ENCODE measurements at places on chromosomes 13 and 19. TPM values are rescaled to one million over a fixed set of nuclear protein-coding genes. Genes with fewer than 3 reads are reported as not detected.
A peak's percentile ranks its signal among the peaks of the same experiment; 100 is the strongest.

DNA sequence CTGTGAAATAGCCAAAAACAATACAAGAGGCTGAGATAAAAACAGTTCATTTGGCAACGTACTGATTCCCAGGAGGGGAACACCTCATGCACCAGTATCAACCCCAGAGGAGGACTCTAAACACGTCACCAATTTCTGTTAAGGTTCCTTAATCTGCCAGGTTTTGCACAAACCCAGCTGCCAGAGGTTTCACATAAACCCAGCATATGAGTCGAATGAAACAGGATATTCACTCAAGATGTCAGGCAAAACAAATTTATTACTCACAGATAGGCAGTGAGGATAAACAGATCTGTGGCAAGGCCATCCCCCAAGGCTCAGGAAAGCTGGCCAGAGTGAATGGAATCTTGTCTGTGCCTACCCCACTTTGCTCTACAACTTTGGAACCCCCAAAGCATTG is 210.9 kb downstream of the GPC5 start:
- peak; percentile 45 for DNase-seq

Gene ZNF471
- 17.5 TPM for polyA plus RNA-seq

DNA sequence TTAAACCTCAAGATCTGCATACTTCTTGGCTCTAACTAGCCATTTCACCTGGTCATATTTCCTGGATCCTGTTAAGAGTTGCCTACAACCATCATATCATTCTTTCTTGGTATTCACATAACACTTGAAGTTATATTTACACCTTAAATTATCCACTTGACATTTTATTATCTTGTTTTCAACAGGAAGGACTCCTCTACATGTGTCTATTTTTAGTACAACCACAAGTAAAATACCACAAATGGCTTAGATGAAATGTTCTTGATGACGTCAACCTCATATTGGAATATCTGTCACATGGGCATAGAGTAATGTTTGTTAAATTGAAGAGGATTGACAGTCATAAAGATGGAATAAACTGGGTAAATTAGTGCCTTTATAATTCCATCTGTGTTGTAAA is 9.4 kb downstream of the PCDH20 start:
- DNase-seq: no peak

GRCh38 chr13:113498905-113499304 is 8.4 kb upstream of the DCUN1D2 start:
- DNase-seq: no peak

- no peak for DNase-seq
Observed at GRCh38 chr13:110625771-110626321, 10.5 kb downstream of the NAXD start.

DNA sequence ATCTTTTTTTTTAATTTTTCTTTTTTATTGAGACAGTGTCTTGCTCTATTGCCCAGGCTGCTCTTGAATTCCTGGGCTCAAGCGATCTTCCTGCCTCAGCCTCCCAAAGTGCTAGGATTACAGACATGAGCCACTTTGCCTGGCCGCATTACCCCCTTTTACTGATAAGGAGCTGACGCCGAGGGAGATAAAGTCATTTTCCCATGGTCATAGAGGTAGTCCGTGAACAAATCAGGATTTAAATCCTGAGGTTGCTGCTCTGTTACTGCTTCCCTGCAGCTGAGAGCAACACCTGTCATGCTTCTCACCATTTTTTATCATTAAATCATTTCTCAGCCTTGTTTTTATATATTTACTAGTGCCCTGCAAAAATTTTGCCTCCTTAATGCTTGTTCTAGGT is 7.4 kb downstream of the CYSLTR2 start:
- no peak for DNase-seq

Gene PRR19
- polyA plus RNA-seq: 1.6 TPM

DNA sequence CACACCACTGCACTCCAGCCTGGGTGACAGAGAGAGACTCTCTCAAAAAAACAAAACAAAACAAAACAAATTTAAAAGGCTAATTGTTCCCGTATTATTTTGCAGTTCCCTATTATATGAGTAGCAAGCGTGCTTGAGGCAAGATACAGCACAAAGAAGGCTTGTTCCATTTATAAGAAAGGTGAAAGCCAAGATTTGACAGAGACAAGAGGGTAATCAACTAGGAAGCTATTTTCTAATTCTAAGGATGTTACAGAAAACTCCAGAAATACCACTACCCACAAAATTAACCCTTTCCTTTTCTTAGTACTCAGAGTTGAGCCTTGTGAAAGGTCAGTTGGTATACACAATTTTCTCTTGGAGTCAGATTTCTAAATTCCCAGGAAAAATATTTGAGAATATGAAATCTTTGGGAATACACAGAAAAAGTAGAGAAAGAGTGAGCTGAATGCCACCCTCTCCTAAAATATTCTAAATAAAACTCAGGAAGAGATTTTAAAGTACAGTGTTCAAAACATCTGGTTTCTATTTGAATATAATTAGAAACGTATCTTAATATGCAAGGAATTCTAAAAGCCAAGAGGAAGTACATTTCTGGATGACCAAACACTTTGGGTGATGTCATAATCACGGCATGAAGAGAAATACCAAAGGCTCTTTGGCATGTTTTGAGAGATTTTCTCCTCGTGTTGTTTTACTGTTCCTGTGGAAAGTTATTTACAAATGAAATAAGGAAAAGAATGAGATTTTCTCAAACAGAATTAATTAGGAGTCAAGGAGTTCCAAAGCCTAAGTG is 63.0 kb upstream of the FLT1 start:
- DNase-seq: no peak

DNA sequence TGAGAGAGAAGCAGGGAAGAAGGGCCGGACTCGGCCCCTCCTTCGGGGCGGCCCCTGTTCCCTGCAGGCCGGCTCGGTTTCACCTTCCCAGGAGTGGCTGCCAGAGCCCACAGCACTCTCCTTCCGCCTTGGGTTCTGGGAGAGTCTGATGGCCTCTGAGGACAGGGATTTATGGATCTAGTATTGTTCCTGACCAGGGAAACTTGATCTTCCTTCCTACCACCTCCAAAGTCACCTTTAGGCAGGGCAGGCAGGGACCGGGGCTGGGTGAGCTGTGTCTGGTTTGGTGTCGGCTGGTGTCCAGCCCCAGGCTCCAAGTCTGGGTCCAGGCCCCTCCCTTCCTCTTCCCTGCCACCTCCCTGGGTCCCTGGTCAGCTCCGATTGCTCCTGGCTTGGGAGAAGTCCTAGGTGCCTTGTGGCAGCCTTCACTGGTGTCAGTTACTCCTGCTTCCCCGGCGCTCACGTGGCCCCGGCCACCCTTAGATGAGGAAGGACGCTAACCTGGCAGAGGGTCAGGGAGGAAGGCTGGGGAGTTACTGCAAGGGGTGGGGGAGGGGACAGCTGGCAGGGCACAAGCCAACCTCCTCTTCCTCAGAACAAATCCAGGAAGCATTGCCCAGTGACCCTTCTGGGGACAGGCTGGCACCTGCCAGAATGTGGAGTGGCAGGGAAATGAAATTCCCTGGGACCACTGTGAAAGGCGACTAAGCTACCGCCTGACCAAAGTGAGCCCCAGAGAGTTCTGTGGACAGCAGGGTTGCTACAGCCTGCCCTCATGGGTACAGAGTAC is 18.8 kb downstream of the RFX1 start:
- no peak for DNase-seq

DNA sequence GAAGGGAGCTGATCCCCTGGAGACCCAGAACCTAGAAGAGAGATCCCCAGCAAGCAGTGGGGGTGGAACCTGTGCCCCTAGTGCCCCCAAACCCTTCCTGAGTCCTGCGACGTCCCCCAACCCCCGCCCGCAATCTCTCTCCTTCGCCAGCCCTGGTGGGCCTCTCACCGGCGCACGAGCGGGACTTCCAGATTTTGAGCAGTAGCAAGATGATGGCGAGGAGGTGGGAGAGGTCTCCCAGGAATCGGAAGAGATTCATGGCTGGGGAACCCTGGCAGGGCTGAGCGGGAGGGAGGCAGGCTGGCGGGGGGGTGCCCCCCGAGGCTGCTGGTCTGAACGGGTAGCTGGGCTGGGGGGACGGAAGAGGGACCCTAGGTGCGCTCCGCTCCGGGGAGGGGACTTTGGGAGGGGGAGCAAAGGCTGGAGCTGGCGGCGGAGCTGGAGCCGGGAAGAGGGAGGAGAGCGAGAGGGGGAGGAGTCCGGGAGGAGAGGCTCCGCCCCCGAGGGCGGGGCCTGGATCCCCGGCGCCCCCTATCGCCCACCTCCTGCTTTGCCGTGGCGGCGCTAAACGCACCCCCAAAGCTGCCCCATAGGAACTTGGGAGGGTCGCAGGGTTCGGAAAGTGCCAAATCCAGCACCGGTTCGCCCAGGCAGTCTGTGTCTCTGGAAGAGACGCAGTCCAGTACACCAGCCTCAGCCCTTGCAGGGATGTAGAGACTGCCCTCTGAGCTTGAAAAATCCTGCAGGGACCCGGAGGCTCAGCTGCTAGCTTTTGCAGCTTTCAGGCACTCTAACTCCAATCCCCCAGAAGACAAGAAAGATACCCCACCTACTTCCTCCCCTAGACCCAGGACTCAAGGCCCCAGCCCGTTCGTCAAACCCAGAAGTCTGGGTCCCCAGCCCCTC is at the start of gene KDELR1:
TSS of gene KDELR1 (minus strand) at position 452 of the 906 bp plus-strand sequence. CDS start at position 259, 193 bp downstream.
- DNase-seq: no peak

DNA sequence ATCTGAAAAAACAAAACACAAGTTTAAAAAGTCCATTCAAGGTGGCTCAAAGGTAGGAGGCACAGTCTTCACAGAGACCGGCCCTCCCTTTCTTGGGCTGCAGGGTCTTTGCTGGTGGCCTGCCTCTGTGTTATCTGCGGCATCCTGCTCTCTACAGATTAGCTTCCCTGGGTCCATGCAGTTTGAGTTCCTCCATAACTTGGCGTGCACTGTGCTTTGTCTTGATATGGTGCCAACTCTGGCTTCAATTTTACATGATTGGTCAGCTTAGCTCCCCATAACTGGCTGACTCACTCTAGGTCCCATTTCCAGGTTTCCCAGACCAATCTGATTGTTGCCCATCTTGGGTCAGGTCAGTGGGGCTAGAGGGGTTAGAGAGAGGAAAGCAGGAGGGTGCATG is 41.8 kb downstream of the TPT1 start:
- DNase-seq: no peak

DNA sequence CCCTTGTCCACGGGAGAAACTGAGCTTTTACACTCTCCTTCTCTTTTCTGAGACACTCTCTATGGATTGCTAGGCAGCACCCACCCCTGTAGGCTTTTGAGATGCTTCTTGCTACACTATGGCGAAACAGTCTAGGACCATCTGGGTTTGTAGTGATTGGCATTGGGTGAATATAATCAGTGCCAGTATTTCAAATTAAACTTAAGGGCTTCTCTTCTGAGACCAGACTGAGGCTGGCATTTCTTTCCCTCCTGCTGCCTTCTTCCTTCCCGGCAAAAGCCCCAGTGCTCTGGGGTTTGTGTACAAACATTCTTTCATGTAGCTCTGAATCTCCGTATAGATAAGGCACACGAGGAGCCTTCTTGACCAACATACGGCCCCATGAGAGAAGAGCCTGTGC is 276.7 kb downstream of the SLC7A1 start:
- no peak for DNase-seq

DNA sequence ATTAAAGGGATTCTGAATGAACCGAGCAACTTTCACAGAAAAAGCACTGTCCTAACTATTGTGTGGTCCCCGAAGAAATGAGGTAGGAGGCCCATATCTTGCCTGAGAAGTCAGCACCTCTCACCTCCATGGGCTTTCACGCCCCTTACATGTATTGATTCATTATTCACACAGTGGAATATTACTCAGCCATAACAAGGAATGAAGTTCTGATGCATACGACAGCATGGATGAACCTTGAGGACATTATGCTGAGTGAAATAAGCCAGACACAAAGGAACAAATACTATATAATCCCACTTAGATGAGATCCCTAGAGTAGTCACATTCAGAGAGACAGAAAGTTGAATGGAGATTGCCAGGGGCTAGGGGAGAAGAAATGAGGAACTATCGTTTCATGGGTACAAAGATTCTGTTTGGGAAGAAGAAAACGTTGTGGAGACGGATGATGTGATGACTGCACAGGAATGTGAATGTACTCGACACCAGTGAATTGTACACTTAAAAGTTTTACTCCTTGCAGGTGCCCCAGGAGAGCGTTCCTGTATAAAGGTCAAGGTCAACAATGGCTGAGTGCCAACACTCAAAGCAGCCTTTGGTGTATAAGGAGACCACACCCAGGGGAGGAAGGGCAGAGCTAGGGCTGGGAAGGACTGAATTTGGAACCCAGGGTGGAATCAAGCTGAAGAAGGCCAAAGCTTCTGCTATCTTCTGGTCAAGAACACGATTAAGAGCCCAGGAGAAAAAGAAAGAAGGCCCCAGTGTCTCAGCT is 22.5 kb downstream of the ZIC5 start:
- no peak for DNase-seq

Gene C19orf38
- polyA plus RNA-seq: 1.8 TPM

Gene IRS2
- 9.9 TPM for polyA plus RNA-seq

GRCh38 chr13:30141775-30142485 is 165.4 kb downstream of the KATNAL1 start:
- DNase-seq: no peak

DNA sequence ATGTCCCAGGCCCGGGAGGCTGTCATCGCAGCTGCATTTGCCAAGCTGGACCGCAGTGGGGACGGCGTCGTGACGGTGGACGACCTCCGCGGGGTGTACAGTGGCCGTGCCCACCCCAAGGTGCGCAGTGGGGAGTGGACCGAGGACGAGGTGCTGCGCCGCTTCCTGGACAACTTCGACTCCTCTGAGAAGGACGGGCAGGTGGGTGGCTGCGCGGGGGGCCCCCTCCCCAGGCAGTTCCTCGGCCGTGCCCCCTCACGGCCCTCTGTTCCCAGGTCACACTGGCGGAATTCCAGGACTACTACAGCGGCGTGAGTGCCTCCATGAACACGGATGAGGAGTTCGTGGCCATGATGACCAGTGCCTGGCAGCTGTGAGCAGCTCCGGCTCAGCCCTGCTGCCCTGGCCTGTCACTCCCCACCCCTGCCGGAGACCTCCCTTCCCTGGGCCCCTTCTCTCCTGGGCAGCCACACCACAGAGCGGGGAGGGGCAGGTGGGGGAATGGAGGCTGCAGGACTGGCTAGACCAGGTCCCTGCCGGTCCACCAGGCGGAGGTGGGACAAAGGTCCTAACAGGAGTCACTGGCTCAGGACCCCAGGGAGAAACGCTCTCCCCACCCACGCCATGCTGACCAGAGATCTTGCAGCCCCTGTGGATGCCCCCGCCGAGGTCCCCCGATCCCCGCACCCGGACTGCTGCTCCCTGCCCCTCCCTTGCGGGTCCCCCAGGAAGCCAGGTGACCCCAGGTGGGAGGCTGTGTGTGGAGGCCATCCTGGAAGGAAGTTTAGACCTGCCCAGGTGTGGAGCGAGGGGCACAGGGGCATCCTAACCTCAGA is 1.1 kb downstream of the CAPS start:
- no peak for DNase-seq

Gene HCN2
- 0.17 TPM for polyA plus RNA-seq

DNA sequence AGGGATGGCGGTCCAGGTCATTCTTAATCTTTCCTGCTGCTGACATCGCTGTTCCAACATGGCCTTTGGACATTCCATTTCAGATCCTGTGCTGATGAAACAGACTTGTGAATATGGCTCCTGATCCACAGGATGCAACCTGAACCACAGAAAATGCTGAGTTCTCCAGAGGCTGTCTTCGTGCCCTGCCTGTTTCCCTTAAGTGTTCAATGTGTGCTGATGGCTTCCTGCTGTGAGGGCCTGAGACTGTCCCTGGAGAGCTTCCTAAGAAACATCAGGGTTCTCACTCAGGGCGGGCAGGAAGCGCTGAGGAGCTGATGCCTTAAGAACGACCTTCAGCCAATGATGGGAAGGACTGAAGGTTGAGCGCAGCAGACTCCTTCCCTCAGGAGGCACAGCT is 909.4 kb downstream of the UQCRFS1 start:
- no peak for DNase-seq
